ENCODE measurements at places on chromosomes 3 and 15.

- DNase-seq: no peak
These were observed 22.5 kb downstream of the HEXA start for GRCh38 chr15:72353266-72353665.

- no peak for DNase-seq
These were observed 1087.4 kb downstream of the AGBL1 start for GRCh38 chr15:87167055-87167454.

GRCh38 chr15:70127288-70127746 is 29.6 kb upstream of the TLE3 start:
- DNase-seq: no peak

DNA sequence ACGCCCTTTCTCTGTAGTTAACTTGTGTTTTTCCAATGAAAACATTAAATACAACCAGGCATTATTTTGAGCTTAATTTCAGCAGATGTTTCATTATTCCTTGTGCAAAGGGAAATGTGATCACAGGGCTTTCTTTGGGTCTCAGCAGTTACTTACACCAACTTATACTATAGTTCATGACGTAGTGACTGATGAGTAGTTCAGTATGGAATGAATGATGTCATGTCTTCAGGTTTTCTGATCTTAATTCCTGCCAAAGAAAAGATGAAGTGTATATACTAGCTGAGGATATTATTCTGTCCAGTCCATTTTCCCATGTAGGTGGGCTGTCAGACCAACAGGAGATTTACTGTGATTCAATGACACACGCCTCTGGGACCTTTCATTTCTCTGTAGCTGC is 61.3 kb downstream of the MYRIP start:
- DNase-seq: no peak

DNA sequence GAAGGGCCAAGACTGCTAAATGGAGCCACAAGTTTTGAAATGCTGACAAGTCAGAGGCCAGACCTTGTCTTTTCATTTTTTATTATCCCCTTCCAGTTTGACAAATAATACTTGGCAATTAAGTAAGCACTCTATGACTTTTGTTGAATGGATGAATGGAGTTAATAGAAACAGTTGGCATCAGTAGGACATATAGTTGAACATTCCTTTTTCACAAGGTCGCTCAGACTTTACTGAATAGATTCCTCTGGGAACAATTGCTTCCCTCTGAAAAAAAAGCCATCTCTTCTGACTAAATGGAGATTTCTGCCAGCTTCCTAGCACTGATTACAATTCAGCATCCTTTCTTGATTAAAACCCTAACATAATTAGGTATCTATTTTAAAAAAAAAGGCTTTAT is 53.2 kb downstream of the TRA2B start:
- DNase-seq: no peak

GRCh38 chr15:42984493-42985034 is 64.0 kb upstream of the TTBK2 start:
- DNase-seq: no peak

DNA sequence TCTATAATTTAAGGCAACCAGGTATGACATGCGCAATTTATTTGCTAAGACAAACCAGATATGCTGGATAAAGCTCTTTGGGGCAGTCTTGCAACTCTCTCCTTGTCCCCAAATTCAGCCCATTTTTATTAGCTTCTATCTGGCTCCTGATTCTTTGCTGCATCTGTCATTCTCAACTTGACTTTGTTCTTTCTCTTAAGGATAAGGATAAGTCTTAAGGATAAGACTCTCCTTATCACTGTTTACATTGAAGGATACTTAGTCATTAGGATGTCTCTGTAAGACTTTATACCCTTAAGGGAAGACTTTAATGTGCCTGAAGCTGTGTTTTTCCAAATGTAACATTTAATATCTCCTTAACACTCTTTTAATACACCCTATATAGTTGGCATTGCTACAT is 49.2 kb downstream of the ALCAM start:
- DNase-seq: no peak

Data from activated naive CD4-positive, alpha-beta T cell treated with Interleukin-2 at 50 U/mL for 16 hours (primary cell).